ENCODE measurements at places on chromosomes 5 and 9.
A peak's percentile ranks its signal among the peaks of the same experiment; 100 is the strongest.

- DNase-seq: peak; percentile 94
These were observed 88.9 kb downstream of the EBF1 start for GRCh38 chr5:159010661-159011442.

- DNase-seq: no peak
These were observed 560.7 kb downstream of the PSAT1 start for GRCh38 chr9:78857373-78858225.

- no peak for DNase-seq
These were observed 101.2 kb downstream of the ADAMTS2 start for GRCh38 chr5:179244044-179244443.

GRCh38 chr9:33436445-33436844, 10.9 kb downstream of the AQP3 start:
- no peak for DNase-seq

GRCh38 chr9:120303519-120303918, 276.4 kb downstream of the CDK5RAP2 start:
- no peak for DNase-seq

DNA sequence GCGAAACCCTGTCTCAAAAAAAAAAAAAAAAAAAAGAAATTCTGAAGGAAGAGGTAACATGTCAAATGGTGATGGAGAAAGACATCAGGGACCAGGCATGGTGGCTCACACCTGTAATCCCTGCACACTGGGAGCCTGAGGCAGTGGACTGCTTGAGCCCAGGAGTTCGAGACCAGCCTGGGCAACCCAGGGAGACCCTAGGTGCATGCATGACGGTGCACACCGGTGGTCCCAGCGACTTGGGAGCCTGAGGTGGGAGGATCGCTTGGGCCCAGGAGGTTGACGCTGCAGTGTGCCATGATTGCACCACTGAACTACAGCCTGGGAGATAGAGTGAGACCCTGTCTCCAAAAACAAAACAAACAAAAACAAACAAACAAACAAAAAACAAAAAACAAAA, 1.8 kb downstream of the ISCA1 start:
- DNase-seq: no peak

DNA sequence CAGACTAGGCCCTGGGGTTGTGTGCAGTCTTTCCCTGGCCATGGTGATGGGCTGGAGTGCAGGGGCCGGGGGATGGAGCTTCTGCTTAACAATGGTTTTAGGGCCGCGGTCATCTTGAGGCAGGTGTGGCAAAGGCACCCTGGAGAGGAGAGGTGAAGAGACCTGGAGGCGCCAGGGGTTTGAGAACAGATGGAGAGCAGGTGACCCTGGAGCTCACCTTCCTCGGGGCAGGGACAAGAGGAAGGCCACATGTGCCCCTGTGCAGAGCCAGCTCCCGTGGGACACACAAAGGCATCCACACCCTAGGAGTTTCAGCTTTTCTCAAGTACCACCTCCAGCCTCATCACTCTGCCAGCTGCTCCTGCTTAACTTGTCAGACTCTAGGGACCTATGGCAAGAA, 46.4 kb upstream of the SH3GL2 start:
- peak; percentile 16 for DNase-seq

GRCh38 chr5:157519579-157520253, 55.9 kb downstream of the ADAM19 start:
- DNase-seq: no peak

DNA sequence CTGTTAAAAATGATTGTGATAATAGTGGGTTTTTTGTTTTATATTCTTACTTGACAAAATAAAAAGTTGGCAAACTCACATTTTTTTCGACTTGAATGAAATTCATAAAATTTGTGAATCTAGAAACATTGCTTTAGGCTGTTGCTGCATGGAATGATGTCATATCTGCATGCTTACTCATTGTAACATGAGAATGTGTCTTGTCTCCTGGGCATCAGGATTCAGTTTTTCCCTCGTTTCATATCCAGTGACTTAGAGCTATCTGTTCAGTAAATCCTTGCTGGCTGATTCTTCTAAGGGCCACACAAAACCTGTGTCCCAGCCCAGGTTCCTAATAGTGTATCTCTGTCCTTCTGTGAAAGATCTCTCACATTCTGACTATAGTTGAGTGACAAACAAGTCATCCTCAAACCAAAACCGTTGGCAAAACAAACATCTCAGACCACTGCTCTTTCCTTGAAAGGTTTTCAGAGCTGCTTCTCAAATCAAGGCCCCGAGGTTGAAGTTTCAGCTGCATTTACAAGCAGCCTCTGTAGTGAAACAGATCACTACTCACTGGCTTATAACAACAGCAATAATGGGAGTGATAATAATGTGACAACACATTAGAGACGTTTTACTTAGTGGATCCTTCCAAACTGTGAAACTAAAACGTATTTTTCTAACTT, 95.0 kb downstream of the NPR3 start:
- no peak for DNase-seq

GRCh38 chr9:112655668-112656067, 62.2 kb downstream of the INIP start:
- DNase-seq: no peak

GRCh38 chr5:114419067-114419388, 57.2 kb downstream of the KCNN2 start:
- peak; percentile 43 for DNase-seq

- DNase-seq: no peak
These were observed 58.2 kb upstream of the RPS23 start for GRCh38 chr5:82336226-82336958.

- no peak for DNase-seq
These were observed 387.7 kb upstream of the IRX4 start for GRCh38 chr5:2270467-2270866.

GRCh38 chr9:131889437-131890251, 149.8 kb upstream of the RAPGEF1 start:
- no peak for DNase-seq

GRCh38 chr9:4967523-4967922, 17.5 kb upstream of the JAK2 start:
- no peak for DNase-seq

- DNase-seq: no peak
These were observed 750.9 kb downstream of the MAT2B start for GRCh38 chr5:164256351-164256750.

DNA sequence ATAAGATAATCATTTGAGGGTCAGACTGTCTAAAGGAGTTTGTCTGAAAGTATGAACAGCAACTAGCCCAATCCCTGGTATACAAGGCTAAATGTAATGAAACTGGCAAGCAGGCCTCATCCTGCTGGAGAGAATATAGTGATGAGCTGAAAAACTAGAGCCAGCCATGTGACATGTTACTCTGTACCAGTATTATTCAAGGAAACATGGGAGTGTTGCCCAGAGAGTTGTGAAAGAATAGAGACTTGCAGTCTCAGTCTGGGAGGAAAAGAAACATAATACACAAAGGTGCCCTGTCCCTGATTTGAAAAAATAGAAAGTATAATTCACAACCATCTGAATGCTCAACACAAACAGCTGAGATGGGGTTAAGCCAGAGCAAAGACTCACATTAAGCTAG, 37.9 kb upstream of the HTR1A start:
- DNase-seq: no peak

GRCh38 chr5:57783693-57784092, 301.1 kb upstream of the ACTBL2 start:
- no peak for DNase-seq

GRCh38 chr5:177968661-177969211, 27.3 kb downstream of the PROP1 start:
- no peak for DNase-seq

- no peak for DNase-seq
These were observed 150.1 kb downstream of the SLC28A3 start for GRCh38 chr9:84190411-84190810.

GRCh38 chr5:39604491-39604890, 179.7 kb upstream of the DAB2 start:
- no peak for DNase-seq

DNA sequence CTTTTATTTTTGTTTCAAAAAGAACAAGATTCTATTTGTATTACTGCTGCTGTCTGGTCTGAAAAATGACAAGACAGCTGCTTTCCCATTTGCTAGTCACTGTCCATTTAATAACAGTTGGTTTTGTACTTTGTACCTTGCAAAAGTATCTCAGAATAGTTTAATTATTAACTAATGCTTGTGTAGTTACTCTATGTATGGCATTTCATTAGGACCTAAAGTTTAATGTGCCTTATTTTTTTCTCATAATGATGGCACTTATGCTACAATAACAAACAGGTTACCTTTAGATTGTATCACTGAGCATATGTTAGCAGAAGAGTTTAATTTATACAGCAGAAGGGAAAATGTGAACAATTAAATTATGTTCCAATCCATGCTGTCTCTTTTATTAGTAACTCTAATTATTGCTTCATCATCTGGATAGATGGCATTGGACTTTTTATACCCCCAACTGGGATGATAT, 134.2 kb downstream of the CDH10 start:
- no peak for DNase-seq

DNA sequence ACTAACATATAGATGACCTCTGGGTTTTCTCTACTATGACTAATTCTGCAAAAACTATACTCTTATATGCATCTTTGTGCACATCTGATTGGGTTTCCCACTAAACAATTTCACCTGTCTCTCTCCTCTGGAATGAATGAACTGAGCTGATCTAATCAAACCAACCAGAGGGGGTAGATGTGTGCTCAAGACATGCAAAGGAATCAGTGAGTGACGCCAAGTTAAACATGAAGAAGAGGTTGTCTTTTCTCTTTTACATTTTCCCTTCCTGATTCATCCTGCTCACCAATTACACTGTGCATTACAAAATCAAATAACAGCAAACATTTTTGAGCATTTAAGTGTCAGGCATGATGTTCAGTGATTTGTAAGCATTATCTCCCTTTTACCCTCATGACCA, 29.6 kb upstream of the GRXCR2 start:
- no peak for DNase-seq

GRCh38 chr5:80143491-80143890, 108.3 kb downstream of the THBS4 start:
- no peak for DNase-seq

GRCh38 chr5:98796197-98796972, 22.9 kb downstream of the RGMB start:
- peak; percentile 76 for DNase-seq

DNA sequence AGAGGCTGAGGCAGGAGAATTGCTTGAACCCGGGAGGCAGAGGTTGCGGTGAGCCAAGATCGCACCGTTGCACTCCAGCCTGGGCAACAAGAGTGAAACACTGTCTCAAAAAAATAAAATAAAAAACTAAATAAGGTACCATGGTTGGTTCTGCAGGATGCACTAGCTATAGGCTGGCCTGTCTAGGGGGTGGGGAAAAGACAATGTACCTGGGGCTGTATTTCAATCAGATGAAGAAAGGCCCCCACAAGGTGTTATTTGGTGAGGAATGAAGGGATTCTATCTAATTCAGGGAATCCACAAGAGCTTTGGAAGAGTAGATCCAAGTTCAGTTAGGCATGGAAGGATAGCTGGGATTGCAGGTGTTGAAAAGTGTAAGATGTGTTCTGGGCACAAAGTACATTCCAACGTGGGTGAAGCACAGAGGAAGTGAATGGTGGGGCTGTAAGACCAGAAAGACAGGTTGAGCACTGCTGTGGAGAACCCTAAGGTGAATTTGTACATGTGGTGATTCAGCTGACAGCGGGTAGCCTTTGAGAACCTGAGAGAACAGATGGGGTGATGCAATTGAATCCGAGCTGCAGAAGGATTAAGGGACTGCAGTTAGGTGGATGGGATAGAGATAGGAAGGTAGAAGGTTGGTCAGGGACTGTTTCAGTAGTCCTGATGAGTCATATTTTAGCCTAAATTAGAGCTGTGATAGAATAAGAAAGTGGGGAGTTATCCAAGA, 71.8 kb downstream of the CAST start:
- no peak for DNase-seq

DNA sequence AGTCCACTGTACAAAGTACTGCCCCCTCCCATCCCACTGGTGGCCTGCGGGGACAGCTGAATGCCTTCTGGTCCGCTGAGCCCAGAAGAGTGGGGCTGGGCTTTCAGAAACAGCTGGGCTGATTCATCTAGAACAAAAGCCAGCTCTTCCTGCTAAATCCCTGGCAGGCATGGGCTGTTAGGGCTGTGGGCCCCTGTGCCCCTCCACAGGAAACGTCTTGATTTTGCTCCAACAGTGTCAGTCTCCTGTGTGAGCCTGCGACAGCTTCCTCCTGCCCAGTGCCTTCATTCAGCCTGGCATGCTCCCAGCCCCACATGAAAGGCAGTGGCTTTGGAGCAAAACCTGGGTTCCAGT, 6.9 kb upstream of the GSN start:
- no peak for DNase-seq

GRCh38 chr5:9977070-9977469, 272.6 kb downstream of the ATPSCKMT start:
- no peak for DNase-seq

DNA sequence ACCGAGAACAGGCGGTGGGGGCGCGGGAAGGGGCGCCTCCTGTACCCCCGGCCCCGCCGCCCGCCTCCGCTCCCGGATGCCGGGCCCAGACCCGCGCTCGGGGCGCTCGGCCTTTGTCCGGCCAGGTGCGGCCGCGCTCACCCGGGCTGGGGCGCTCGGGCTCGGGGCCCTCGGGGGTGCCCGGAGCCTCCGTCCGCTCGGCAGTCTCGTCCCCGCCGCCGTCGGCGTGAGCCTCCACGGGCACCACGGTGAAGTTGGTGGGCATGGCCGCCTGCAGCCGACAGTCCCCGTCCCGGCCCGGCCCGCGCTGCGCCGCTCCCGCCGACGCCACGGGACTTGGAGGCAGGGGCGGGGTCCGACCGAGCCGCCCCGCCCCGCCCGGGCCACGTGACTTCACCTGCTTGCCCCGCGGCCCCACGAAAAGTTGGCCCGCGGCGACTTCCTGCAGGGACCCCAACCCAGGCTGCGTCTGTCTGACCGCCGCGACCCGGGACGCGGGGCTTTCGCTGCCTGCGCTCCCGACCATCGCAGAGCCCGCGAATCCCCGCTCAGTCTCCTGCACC, at the start of gene SLC12A7:
Gene SLC12A7 (minus strand): TSS at position 337 of the 563 bp plus-strand sequence. CDS start 72 bp downstream, at position 265.
- no peak for DNase-seq

GRCh38 chr9:127185181-127185580, 62.7 kb upstream of the ANGPTL2 start:
- no peak for DNase-seq

DNA sequence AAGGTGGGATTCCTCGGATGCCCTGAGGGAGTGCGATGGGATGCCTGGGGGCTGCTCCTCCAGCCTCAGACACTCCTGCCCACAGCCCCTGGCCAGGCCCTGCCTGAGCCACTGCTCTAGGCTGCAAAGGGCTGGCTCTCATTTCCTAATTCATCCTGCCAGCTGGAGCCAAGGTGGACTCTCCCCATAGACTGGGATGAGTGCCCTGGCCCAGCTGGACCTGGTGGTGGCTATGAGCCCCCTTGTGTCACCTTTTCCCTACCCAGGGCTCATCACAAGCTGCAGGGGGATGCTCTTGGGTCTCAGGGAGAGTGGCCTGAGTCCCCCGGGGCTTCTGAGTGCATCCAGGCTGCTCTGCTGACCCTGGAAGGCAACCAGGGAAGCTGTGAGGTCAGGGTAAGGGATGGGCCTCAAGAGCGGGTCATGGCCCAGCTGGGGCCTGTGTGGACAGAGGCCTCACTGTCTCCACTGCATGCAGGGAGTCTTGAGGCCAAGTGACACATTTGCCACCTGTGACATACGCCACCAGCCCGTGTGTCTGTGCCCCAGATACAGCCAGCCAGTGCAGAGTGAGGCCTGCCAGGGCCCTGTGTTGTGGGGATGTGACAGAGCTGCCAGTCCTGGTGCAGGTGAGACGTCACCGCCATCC, 102.7 kb upstream of the IER5L start:
- DNase-seq: no peak
